ENCODE measurements at places on chromosomes 12 and 14.

DNA sequence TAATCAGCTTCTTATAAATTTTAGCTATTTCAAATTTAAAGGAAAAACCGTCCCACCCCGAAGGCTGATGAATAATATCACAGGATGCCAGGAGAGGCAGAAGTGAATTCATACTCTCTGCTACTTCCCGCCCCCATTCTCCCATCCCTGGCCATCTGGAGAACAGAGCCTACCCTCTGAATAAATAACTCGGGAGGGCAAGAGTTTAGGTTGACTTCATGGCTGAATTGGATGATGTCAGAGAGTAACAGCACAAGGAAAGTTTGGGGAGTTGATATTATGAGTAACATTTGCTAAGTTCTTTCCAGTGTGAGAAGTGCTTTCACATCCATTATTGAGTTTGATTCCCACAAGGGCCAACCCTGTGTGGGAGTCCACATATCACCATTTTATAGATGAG, 241.6 kb downstream of the EGLN3 start:
- no peak for DNase-seq

- DNase-seq: no peak
Observed at GRCh38 chr14:104219731-104220214, 81.4 kb downstream of the KIF26A start.

- DNase-seq: no peak
Observed at GRCh38 chr12:89729946-89730459, 21.4 kb upstream of the ATP2B1 start.

GRCh38 chr12:118237052-118237665, 101.2 kb downstream of the PEBP1 start:
- DNase-seq: no peak

DNA sequence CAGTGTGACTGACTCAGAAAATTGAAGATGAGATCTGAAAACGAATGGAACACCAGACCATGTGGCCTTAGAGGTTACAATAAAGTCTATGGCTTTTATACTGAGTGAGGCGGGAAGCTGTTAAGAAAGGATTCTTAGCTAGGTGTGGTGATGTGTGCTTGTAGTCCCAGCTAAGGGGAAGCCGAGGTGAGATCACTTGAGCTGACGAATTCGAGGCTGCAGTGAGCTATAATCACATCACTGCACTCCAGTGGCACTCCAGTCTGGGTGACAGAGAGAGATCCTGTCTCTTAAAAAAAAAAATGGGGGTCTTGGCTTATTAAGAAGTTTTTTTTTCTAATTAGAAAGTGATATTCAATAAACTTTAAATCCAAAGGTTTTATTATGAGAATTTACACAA, 678.6 kb downstream of the TMTC2 start:
- DNase-seq: no peak

DNA sequence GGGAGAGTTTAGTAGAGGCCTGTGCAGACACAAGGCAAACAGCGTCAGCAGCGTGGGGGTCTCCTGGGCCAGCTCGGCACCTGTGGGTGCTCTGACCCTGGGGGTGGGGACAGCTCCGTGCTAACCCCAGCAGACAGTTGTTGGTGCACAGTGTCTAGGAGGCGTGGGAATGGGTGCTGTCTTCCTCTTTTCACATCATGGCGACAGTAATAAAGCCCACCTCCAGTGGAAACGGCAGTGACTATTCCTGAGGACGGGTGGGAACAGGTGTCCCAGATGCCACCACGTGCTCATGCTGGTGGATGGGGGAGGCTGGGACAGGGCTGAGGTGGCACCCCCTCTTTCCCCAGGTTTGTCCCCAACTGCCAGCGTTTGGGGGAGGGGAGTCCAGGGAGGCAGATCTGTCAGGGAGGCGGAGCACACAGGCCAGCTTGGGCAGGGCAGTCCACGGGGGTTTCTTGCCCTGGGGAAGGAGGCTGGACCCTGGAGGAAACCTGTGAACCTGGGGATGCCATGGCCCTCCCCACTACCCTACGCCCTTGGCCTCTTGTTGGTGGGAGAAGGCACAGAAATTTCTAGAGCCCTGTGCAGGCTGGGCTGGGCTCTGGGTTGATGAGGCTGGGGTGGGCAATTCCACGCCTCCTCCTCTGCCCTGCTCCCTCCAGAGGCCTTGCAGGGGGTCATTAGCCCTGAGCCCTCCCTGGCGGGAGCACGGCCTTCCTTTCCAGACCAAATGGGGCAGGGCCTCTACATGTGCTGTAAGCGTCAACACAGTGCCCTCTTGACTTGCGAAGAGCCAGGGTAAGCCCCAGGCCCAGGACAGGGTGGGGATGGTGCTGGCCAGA, 3.8 kb downstream of the ZBTB42 start:
- DNase-seq: no peak

DNA sequence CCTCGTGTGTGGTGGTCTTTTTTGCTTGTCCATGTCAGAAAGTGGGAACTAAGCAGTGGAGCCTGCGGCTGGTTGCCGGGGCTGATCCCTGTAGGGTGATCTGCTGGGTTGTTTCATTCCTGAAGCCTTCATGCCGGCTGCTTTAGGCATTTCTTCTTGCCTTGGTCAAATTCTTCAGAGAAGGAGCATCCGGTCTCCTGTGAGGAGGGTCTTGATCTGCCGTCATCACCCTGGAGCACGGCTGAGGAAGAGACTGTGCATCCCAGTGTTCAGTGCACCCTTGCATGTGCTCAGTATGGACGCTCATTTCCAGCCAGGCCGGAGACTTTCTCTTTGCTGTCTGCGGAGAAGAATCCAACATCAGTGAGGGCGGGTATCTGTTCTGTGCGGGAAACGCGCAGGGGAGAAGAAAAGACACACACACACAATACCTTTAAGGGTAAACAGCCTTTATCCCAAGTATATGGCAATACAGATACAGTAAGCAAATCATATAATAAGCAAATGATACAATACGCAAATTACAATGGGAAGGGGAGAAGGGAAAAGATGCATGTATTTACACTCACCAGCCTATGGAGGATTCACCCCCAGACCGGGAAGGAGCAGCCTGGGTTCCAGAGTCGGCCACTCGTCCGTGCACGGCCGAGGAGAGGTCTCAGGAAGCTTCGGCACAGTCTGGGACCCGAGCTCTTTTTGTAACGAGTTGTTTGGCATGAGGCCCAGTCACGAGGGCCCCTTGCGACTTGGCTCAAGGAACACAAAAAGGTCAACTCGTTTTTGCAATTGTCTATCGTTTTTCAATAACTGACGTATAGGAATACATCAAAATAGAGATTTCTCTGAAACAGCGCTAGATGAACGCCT, 1366.8 kb upstream of the TMEM132C start:
- no peak for DNase-seq

DNA sequence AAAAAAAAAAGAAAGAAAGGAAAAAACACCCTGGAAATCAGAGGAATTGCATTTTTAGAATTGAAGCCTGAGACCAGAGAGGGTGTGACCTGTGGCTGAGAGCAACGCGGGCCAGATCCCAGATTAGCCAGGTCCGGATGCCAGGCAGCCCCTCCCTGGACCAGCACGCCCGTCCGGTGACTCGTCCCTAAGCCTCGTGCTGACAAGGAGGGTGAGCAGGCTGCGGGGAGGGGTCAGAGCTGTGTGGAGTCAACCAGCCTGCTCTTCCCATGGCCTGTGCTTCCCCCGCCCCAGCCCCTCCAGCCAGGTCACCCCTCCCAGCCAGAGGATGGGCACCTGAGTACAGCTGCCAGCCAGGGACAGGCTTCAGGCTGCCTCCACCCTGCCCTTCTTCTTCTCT, 4.2 kb upstream of the KLC1 start:
- DNase-seq: no peak

Measured in activated naive CD8-positive, alpha-beta T cell treated with anti-CD3 and anti-CD28 coated beads, Interleukin-2, amount 50 U/mL, for 16 hours (primary cell).